Stimulated activated CD4-positive, alpha-beta T cell treated with anti-CD3 and anti-CD28 coated beads, Interleukin-1b, Interleukin-23, amount 100 ng/mL, for 1 hour (primary cell): ENCODE measurements at places on chromosomes 7 and 10.

DNA sequence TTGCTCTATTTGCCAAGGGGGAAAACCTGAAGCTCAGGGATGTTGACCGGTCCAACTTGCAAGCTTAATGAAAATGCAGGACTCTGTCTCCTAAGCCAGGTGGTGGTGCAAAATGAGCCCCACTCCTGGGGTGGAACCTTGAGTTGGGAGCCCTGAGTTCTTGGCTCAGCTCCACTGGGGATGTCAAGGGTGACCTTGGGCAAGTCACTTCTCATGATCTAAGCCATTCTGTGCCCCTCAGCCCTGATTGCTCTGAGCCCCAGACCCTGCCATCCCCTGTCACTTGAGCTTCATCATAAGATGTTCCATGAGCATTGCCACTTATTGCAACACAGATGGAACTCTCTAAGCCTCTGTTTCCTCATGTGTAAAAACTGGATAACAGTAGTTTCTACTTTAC lies 33.9 kb downstream of the MYL10 start:
- no peak for DNase-seq

GRCh38 chr10:78129211-78129610 lies 95.5 kb downstream of the RPS24 start:
- DNase-seq, result no peak

DNA sequence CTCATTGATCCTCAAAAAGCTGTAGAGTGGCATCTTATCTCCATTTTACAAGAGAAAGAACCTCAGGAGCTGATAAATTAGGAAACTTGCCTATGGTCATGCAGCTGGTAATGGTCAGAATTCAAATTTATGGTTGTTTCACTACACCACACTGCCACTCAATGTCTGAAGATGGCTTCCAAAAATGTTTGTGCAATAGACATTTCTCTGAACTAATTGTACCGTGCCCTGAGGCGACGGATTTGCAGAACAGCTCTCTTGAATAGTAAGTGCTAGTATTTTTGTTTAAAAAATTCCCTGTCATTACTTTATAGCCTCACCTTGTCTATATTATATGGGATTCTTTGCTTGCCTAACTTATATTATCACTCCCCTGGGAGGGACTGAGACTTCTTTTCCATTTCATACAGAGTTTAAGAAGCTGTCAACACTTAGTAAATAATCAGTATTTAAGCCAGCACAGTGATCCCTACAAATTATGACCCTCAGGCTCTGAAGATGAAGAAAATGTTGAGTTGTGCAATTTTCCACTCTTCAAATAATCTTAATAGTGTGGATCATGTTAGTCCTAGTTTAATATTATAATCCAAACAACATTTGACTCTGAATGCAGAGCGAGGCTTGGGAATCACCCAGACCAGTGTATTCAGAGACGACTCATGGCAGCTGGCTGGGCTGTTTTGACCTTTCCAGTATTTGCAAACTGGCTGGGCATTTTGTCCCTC lies 346.6 kb downstream of the PTEN start:
- DNase-seq, result no peak

- no peak for DNase-seq
Measured at GRCh38 chr7:1298931-1299885, 66.5 kb downstream of the UNCX start.

- DNase-seq, result no peak
Measured at GRCh38 chr7:132345543-132346129, 230.6 kb downstream of the PLXNA4 start.

- DNase-seq, result no peak
Measured at GRCh38 chr10:86523348-86523747, 1.8 kb upstream of the WAPL start.

GRCh38 chr10:79128241-79128922 lies 59.6 kb downstream of the ZMIZ1 start:
- no peak for DNase-seq

DNA sequence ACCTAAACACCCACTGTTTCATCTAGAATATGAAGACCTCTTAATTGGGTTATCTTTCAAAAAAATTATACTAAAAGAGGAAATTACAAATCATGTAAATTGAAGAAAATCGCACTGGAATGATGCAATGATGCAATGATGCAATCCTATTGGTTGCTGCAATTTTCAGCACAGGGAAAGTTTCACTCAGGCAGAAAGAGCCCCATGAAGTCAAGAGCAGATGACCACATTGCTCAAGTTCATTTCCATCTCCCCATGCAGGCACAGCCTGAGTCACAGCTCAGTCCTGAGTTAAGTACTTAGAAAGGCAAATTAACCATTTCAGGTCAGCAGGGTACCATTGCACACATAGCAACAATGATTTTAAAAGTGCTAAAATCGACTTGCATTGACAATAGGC lies 180.3 kb upstream of the MYO3A start:
- DNase-seq, result no peak

- no peak for DNase-seq
Measured at GRCh38 chr7:1113548-1113885, 25.6 kb downstream of the GPER1 start.

- DNase-seq, result no peak
Measured at GRCh38 chr7:151381348-151382078, 28.3 kb downstream of the WDR86 start.

GRCh38 chr7:139548302-139549028 lies 25.0 kb downstream of the CLEC2L start:
- no peak for DNase-seq

- no peak for DNase-seq
Measured at GRCh38 chr7:95469848-95470247, 15.9 kb upstream of the ASB4 start.

GRCh38 chr10:132836832-132837540 lies 51.0 kb upstream of the NKX6-2 start:
- DNase-seq, result peak; percentile 29

DNA sequence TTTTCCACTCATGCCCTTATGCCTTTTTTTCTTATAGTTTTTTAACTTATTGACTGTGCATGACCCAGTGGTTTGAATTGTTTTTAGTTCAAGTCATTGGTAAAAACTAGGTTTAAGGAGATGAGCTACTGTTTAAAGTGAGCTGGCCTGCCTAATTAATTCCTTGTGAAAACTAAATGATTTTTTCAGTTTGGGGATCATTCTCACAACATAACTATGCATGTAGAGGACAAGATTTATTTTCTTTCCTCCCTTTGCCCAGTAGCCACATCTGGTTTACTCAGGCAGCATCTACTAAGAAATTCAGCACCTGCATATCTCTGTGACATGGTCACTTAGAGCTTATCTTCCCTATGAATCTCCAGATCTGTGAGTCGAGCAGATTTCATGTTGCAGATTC lies 1.7 kb downstream of the ADO start:
- DNase-seq, result no peak

- DNase-seq, result no peak
Measured at GRCh38 chr10:80158598-80159127, 26.1 kb downstream of the PLAC9 start.

GRCh38 chr7:64618785-64619456 lies 47.0 kb upstream of the ZNF107 start:
- DNase-seq, result no peak

DNA sequence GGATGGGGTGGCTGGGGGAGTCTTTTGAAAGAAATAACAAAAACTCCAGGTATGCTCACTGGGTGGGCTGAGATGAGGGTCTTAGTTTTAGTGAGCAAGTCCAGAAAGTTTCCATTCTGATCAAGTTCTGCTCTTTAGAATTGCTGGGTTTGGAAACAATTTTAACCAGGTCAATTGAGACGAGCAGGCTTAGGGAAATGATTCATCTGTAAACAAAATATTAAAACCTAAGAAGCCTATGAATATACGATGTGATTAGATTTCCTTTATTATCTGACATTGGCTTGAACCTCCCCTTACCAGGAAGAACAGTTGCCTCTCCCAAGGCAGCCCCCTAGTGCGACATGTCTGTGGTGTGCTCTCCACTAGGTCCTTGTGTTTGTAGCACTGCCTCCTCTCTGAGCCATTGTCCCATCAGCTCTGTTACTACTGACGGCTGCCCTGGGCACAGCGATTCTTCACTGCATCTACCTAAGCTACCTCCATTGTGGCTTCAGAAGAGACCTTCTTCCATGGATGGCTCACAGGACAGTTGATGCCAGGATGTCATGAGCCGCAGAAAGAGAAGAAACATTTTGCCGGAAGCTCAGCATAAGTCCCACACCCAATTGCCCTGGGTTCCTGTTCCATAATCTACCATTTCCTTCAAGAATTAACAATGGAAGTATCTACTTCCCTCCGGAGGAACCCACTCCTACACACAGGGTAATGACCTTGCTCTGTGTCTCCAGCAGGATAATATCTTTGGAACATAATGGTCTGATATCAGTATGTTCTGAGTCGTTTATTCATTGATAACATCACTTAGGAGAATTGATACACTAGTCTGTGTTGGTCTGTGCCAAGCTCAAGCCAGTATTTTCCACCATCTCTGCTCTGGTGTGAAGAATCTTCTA lies 95.1 kb upstream of the ITGB1 start:
- DNase-seq, result no peak
